SK-N-SH treated with all-trans-retinoic acid at 6 μM for 48 hours (cell line): ENCODE measurements at places on chromosomes 1 and 21.

GRCh38 chr1:74812180-74812541, 79.2 kb downstream of the TYW3 start:
- no peak for ATAC-seq

- ATAC-seq, result no peak
These were observed 108.8 kb downstream of the KIF26B start for GRCh38 chr1:245263529-245264095.

- no peak for ATAC-seq
These were observed 26.0 kb downstream of the CCDC18 start for GRCh38 chr1:93206567-93206954.

DNA sequence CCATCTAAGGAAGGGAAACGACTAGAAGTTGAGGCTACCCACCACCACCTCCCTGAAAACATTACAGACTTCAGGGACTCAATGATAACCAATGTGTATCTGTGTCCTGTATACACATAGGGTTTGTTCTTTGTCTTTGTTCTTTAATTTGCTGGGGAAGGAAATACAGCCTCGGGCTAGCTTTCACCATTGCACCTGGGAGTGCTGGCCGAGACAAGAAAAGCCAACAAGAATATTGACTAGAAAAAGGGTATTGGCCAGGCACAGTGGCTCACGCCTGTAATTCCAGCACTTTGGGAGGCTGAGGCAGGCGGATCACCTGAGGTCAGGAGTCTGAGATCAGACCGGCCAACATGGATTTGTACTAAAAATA, 50.4 kb downstream of the MDM4 start:
- ATAC-seq, result no peak

DNA sequence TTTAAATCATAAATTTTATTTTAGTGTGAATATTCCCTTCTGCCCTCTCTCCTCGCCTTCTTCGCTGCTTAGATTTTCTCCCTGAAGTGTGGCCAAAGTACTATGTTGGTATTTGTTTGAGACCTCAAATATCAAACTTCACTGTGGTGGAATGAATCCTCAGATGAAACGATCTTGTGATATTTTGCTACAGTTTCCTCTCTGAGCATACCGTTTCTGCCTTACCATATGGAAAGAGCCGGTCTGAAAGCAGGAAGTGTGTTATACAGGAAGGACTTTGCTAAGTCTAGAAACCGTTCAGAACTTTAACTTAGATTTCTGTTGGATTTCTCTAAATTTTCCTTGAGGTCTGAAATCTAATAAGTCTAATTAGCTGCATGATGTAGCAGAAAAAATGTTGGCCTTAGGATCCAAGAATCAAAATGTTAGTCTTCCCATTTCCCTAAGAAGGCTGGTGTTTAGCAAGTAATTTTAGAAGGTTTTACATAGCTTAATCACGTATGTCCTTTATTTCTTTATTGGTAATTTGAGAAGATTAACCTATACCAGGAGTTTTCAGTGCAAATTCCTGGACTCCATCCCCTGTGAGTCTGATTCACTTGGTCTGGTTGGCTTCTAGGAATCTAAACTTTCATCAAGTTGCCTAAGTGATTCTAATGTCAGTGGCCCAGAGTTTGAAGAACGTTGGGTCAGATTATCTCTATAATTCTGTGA, 30.7 kb downstream of the SDCCAG8 start:
- ATAC-seq, result peak; percentile 66

DNA sequence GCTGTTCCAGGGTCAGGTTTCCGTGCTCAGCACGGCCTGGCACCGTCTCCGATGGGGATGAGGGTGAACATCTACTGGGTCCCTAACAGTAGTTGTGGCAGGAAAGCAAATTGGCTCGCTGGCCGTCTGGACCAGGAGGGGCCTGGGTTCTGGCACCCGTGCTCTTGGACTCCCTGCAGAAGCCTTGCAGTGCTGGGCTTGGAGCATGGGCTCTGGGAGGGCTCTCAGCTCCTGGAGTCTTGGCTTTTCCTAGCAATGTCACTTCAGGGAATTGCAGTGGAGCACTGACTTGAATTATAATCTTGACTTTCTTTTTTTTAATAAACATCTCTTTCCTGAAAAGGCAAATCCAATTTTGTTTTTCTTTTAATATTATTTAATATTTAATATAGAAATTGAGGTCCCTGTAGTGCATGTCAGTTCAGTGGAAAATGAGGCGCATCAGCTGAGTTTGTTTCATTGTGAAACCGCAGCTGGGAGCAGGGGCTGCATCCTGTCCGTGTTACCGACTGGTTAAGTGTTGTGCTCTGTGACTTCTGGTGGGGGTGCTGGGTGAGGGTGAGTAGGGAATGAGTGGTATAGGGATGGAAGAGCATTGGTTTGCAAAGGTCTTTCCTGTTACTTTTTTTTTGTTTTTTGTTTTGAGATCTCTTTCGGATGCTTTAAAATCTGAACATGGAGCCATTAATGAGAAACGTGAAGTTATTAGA, 64.1 kb downstream of the PEX14 start:
- no peak for ATAC-seq

DNA sequence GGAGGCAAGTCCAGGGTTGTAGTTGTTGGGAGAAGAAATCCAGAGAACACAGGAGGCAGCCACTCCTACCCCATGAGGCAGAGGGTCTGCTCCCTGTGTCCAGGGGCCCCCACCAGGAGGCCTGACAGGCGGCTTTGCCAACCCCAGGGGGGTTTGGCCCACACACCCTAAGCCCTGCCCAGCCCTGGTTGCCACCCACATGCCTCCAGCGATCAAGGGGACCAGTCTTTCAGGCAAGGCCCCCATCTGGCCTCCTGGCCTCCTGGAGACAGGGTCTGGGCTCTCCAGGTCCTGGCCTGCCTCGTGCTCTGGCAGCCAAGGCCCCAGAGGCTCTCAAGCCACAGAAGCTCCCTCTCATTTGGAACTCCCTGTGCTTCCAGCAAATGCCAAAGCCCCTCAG, 38.5 kb downstream of the SDC3 start:
- no peak for ATAC-seq

- ATAC-seq, result no peak
These were observed 45.2 kb upstream of the CD101 start for GRCh38 chr1:116956378-116956777.

DNA sequence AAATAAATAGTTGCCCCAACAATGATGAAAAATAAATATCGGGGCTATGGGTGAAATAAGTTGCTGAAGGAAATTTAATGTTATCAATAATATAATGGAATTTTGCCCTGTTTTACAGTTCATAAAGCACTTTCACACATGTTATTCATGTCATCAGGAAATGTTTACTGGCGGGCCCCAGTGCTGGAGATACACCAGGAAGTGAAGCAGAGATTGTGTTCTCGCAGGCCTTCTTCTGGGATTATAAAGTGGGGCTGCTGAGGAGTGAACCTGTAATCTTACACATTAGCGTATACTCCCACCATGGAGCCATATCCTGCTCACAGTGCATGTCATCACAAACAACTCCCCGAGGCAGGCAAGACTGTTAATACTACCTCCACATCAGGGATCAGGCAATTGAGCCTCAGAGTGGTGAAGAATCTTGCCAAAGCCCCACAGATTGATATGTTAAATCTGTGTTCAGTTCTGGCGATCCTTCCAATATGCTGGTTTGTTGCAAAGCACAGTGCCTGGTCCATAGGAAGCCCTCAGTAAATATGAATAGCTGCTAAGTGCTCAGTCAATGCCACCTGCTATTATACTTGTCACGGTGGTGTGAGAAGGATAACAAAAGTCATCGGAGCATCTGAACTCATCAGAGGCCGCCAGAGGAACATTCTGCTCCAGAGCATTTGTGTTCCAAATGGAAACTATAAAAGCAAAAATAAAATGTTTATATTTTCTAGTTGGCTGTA, 104.4 kb upstream of the UBE2U start:
- no peak for ATAC-seq

GRCh38 chr1:175252561-175252960, 60.0 kb upstream of the KIAA0040 start:
- ATAC-seq, result no peak

DNA sequence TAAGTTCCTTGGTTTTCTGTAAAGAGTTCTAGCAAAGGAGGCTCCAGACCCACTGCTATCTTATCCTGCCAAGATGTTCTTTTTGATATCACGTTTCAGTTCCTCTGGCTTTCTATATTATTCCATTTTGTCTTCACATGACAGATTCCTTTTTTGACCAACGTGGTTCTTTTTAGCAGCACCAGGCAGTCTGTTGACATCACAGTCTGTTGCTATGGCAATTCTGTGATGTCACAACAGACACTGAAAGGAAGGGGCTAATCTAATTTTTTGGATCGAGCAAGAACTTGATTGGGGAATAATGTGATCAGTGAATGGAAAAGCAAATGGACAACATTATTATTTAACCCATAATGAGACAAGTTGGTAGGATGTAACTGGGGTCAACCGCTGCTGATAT, 64.5 kb upstream of the GOLT1A start:
- ATAC-seq, result no peak

DNA sequence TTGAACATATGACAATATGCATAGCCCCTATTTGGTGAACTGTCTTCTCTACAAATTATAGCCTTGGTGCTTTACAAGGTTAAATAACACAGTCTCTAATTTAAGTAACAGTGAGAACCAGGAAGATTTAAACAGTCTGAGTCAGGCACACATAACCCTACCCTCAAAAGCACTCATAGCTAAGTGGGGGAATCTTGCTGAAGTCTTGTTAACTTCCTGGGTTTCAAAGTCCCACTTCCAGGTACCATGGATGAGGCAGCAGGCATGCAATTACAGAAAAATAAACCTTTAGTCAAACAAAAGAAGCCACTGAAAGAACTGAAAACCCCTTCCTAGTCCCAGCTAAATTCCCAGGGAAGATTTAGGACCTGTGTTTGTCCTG, 147.6 kb downstream of the PBX1 start:
- peak; percentile 21 for ATAC-seq

GRCh38 chr1:241411056-241411775, 54.2 kb upstream of the RGS7 start:
- no peak for ATAC-seq

DNA sequence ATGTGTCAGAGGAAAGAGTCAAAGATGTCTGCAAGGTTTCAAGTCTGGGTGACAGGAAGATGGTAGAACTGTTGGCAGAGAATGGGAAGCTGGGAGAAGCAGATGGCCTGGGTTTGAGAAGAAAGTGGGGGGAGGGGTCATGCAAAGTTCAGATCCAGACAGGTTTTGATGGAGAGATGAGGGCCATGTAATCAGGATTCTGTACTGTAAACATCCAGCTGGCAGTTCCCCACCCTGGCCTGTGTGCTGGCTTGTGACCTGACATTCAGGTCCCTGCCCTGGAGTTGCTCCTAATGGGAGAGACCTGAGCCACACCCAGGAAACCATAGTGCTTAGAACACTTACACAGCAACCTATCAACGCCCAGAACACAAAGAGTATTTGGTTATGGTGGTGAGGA, 15.6 kb upstream of the ETV3 start:
- ATAC-seq, result no peak

GRCh38 chr1:31781756-31782371, 17.7 kb upstream of the ADGRB2 start:
- peak; percentile 61 for ATAC-seq

DNA sequence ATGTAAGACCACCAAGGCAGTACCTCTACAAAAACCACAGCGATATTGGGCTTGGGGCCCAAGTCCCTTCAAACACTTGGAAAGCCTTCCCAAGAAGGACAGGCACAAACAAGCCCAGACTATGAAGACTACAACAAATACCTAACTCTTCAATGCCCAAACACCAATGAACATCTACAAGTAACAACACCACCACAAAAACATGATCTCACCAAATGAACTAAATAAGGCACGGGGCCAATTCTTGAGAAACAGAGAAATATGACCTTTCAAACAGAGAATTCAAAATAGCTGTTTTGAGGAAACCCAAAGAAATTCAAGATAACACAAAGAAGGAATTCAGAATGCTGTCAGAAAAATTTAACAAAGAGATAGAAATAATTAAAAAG, 86.8 kb downstream of the COL24A1 start:
- ATAC-seq, result no peak

DNA sequence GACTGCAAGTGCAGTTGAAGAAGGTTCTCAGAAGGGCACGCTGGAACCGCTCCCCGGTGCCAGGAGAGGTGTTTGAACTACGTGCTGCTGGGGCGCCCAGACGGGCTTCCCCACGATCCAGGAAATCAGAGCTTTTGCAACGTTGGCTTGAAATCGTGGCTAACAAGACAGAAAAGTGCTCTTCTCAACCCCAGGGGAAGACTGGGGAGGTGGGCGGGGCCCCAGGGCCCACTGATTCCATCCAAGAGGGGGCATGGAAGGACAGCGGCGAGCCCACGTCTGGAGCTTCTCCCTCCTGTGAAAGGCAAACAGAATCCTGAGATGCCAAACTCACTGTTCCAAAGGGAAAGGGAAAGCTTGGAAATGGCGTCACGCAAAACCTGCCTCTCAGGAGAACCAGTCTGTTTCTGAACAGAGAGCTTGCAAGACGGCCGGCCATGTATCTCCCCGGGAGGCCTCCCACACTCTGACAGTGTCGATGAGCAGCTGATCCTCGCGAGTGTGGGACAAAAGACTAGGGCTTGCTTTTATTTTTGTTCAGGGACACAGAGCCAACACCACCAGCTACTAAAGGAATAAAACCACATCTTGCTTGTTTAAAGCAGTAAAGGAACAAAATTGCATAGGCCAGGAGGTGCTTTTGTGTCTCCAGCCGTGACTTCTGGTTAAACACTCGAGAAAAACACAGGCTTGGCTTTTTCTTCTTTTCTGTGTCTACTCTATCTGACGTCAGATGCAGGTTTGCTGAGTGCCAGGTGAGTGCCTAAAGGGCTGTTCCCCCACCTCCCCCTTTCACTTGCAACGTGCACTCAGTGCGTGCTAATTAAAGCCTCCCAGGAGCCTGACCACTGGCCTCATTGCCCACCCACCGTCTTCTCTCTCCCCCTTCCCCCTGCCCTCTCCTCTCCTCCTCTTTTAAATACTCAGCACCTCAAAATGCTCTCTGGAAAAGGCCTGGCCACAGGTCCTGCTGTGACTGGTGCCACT, 41.5 kb downstream of the LRRC3 start:
- ATAC-seq, result no peak

GRCh38 chr1:236550961-236551851, 27.4 kb downstream of the LGALS8 start:
- ATAC-seq, result no peak

- ATAC-seq, result no peak
These were observed 166.7 kb downstream of the GRIK3 start for GRCh38 chr1:36867575-36867974.

- ATAC-seq, result no peak
These were observed 17.6 kb downstream of the PCNX2 start for GRCh38 chr1:233277637-233278606.

- ATAC-seq, result peak; percentile 63
These were observed 2.7 kb downstream of the LCE1F start for GRCh38 chr1:152777510-152778137.

DNA sequence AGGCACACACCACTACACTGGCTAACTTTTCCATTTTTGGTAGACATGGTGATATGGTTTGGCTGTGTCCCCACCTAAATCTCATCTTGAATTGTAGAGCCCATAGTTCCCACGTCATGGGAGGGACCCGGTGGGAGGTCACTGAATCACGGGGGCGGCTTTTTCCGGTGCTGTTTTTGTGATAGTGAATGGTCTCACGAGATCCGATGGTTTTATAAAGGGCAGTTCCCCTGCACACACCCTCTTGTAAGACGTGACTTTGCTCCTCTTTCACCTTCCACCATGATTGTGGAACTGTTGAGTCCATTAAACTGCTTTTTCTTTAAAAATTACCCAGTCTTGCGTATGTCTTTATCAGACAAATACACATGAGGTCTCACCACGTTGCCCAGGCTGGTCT, 1.3 kb upstream of the FTCD start:
- no peak for ATAC-seq

- ATAC-seq, result peak; percentile 20
These were observed 926 bp upstream of the ATP1B1 start for GRCh38 chr1:169105434-169106094.
